Activated CD4-positive, alpha-beta memory T cell treated with anti-CD3 and anti-CD28 coated beads, Interleukin-2, amount 10 ng/mL, durations not matched to agents 7 days and 5 days (primary cell): ENCODE measurements at places on chromosomes 7 and 10.

- DNase-seq: peak; percentile 80
Observed at GRCh38 chr7:100119970-100120732, 717 bp downstream of the CNPY4 start.

- DNase-seq: no peak
Observed at GRCh38 chr7:121081327-121081936, 92.9 kb downstream of the CPED1 start.

GRCh38 chr7:80057488-80057887, 77.1 kb upstream of the GNAI1 start:
- no peak for DNase-seq

GRCh38 chr10:987870-988666, at the start of gene GTPBP4:
Gene GTPBP4, plus strand, starts transcription at chr10:988434. Its CDS starts 46 bp downstream, at chr10:988480.
- peak; percentile 97 for DNase-seq

DNA sequence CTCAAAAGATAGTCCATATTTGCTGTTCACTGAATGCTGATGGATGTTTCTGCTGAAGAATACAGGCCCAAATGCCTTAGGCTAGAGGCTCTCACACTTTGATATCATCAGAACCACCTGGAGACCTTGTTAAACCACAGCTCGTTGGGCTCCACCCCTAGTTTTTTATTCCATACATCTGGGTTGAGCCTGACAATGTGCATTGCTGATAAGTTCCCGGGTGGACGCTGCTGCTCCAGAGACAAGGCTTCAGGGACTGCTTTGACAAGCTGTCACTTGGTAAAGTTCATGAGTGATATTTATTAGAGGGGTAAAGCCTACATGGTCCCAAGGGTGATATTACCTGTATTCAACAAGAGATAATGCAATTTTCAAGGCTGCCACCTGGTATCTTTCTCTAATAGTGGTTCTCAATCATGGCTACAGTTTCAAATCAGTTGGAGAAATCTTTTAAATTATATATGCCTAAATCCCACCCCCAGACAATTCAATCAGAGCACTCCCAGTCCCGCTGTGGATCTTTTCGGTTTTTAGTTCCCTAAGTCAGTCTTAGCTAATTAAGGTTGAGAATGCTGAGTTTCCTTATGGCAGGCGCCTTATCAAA, 107.1 kb upstream of the GSDME start:
- no peak for DNase-seq

- DNase-seq: peak; percentile 74
Observed at GRCh38 chr7:2710286-2710655, 22.3 kb downstream of the AMZ1 start.

DNA sequence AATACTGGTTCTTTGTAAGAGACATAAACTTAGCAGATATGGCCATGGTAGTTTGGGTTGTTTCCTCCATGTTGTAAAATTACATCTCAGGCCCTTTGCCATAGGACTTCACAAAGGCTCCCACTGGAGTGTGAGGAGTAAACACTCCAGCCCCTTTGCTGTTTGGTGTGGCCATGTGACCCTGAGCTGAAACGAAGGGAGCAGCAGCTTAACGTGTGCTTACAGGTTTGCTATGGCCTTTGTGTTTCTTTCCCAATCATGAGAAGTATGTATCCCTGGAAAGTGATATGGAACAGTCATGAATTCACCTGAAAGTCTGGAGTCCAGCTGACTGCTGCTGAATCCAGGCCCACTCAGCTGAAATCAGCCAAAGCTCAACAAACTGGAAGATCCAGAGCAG, 23.8 kb upstream of the SFTPA1 start:
- no peak for DNase-seq

GRCh38 chr7:157821959-157822687, 485.3 kb downstream of the DNAJB6 start:
- no peak for DNase-seq

DNA sequence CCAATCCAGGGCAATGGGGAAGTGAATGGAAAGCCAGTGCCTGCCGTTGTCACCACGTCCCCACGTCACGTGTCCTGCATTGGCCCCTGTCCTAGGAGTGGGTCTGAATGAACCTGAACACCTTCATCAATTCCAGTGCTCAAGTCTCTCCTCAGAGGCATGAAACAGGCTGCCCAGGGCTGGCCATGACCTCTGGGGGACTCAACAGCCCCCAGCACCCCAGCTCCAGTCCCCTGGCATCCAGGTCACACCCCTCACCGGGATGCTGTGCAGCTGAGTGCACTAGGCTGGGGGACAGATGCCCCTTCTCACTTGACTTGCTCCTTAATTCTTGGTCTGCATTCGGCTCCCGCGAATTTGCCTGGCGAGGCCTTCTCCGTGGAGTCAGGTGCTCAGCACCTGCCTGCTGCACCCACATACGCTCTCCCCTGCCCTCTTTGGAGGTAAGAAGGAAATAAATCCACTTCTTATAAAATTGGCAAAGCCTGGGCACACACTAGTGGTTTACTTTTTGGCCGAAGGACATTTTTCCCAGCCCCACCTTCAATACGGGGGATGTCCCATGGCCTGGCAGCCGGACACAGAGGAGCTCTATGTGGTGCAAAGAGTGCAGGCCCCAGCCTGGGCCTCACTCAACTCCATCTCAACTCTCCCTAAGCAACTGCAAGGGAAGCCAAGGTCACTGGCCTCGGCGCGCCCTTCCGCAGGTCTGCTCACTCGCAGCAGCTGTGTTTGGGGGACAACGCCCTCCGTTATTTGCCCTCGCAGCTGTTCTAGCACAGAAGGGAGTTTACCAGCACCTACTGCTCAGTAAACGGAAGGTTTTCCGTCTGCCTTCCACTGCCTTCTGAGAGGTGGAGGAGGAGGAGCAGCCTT, 77.6 kb upstream of the SHH start:
- no peak for DNase-seq

GRCh38 chr7:112938863-112939573, 147.6 kb downstream of the GPR85 start:
- peak; percentile 40 for DNase-seq

GRCh38 chr7:19958309-19958896, 185.0 kb upstream of the TMEM196 start:
- no peak for DNase-seq

- DNase-seq: no peak
Observed at GRCh38 chr7:143485094-143485493, 7.4 kb downstream of the TAS2R41 start.

- DNase-seq: no peak
Observed at GRCh38 chr10:80455461-80456349, 1.6 kb downstream of the TSPAN14 start.

GRCh38 chr10:102117391-102118159, 2.6 kb downstream of the LDB1 start:
- DNase-seq: peak; percentile 72

GRCh38 chr7:44273681-44274622, 51.4 kb downstream of the CAMK2B start:
- no peak for DNase-seq
